ENCODE measurements at places on chromosomes 16 and 17. TPM values are rescaled to one million over a fixed set of nuclear protein-coding genes. Genes with fewer than 3 reads are reported as not detected.

The SLC2A4 gene
- 0.66 TPM for total RNA-seq

GRCh38 chr16:87765473-87765775, 362 bp downstream of the KLHDC4 start:
- peak; percentile 44 for ATAC-seq

The TBX4 gene
- total RNA-seq: 0.08 TPM

The SLC6A2 gene
- total RNA-seq: 1.5 TPM

The MT1M gene
- not detected for total RNA-seq

The DNASE1L2 gene
- 1.2 TPM for total RNA-seq

The TMEM88 gene
- total RNA-seq: 0.92 TPM

The CEP295NL gene
- total RNA-seq: 0.64 TPM

- ATAC-seq: no peak
Measured at GRCh38 chr16:57608462-57609113, 19.8 kb upstream of the ADGRG1 start.

DNA sequence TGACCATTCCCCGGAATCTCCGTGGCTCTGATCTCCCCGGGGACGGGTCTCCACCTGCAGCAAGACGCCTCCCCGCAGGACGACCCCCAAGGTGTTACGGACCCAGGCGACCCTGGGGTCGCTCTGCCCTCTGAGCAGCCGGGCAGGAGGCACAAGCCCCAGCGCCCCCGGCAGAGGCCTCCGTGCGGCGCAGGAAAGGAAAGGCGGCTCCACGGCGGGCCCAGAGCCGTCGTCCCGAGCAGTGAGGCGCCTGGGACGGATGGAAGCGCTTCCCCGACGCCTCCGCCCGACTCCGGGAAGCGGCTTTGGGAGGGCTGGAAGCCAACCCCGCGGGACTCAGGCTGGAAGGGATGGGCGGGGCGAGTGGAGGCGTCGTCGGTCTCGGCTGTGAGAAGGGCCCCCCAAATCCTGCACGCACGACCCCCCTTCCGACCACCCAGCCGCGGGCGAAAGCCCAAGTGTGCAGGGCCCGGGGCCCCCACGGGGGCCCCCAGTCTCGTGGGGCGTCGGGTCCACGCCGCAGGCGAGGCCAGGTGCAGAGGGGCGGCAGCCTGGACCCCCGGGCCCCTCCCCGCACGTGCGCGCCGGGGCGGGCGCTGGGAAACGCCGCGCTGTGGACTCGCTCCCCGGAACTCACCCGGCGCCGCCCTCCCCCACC, 32.7 kb upstream of the RPH3AL start:
- ATAC-seq: peak; percentile 32

The DHRS7C gene
- not detected for total RNA-seq

The CCL17 gene
- total RNA-seq: not detected

GRCh38 chr16:57485916-57486857, at the start of gene DOK4:
DOK4 (minus strand) TSS chr16:57486493; CDS start chr16:57479507, 6,986 bp downstream.
- ATAC-seq: peak; percentile 95

GRCh38 chr17:68290268-68290954, 516 bp downstream of the SLC16A6 start:
- ATAC-seq: no peak

DNA sequence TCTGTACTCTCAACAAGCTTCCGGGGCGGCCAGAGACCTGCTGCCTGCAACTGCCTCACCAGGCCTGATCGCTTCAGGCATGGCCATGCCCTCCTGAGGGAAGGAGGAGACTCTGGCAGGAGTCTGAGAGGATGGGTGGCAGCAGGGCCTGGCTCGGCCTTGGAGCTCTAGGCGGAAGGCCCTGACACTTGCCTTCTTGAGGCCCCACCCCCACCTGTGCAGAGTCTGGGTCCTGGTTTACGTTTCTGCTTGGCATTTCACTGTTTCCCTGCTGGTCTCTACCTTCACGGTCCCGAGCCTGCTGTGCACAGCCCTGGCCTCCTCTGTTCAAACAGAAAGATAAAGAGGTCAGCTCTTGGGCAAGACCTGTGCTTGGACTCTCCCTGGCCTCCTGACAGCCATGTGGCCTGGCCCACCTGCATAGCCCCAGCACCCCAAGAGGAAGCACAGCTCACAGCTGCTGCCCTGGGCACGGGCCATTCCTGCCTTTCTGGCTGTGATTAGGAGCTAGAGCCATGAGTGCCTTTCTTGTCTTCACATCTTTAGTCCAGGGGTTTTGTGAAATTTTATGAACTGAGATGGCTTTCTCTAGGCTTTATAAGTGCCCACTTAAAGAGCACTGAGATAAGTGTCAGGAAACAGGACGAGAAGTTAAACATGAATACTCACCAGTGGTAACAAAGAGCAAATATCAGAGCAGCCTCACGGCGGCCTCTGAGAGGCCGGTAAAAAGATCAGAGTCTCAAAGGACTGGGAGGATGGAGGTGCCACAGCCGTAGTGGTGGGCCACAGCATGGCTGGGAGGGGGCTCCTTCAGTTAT, 25.6 kb upstream of the MTSS2 start:
- ATAC-seq: no peak

The PYY gene
- not detected for total RNA-seq

The RNF43 gene
- 2.1 TPM for total RNA-seq

The BIRC5 gene
- 38.4 TPM for total RNA-seq

GRCh38 chr17:77354670-77355455, 214.1 kb downstream of the SEC14L1 start:
- ATAC-seq: no peak

DNA sequence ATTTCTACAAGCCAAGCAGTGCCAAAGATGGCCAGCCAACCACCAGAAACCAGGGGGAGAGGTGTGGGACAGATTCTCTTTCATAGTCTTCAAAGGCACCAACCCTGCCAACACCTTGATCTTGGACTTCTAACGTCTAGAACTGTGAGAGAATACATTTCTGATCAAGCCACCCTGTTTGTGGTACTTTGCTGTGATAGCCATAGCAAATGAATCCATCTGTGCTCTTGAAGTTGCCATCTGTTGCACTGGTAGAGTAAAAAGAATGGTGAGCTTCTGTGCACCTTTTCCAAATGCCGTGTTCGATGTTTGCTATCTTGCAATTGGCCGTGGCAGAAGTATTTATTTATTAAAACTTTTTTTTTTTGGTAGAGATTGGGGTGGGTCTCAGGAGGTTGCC, 16.7 kb upstream of the ADGRG1 start:
- no peak for ATAC-seq

GRCh38 chr17:81995463-81996231, 18.2 kb downstream of the ASPSCR1 start:
- no peak for ATAC-seq

DNA sequence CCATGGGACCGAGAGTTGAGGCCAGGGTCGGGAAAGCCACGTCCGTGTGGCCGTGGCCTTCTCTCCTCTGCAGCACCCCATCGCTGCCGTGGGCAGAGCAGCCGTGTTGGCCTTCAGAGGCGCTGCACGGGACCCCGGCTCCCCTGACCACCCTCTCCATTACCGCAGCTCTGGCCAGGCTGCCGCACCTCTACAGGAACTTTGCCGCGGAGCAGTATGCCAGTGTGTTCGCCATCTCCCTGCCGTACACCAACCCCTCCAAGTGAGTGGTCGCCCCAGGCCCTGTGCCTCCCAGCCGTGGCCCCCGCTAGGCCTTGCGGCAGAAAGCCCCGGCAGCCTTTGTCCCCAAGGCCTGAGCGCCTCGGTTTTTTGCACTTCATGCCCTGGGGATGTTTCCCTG, 27.8 kb downstream of the TSC2 start:
- ATAC-seq: no peak

GRCh38 chr17:28252436-28252835, 66.6 kb upstream of the TMEM97 start:
- no peak for ATAC-seq

DNA sequence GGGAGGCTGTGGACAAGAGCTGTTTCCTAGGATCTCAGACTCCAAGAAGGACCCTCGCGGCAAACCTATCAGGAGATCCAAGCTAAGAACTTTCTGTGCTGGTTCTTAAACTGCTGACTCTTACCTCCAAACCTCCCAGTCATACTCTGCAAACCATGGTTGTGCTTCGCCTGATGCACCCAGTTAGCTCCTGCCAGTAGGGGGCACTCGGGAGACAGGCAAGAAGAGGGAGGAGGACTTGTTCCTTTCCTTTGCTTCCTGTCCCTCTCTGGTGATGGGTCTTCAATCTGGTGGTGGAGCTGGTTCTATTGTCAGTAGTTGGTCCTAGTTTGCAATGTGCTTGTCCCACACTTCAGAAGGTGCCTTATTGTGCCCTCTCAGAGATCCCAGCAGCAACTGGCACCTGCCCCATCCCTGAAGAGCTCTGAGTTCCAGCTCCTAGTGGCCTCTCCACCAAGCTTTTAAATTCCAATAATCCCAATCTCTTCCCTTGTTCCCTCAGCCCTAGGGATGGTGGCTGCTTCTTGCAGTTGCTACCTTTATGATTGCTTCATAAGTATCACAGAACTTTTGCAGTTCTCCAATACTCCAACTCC, 113.5 kb upstream of the RPL38 start:
- peak; percentile 78 for ATAC-seq

- no peak for ATAC-seq
Measured at GRCh38 chr16:35252356-35252936, 1793.0 kb downstream of the TP53TG3F start.

The PDIA2 gene
- total RNA-seq: not detected

- no peak for ATAC-seq
Measured at GRCh38 chr17:80755650-80756405, 211.2 kb downstream of the RPTOR start.

- ATAC-seq: no peak
Measured at GRCh38 chr16:11615748-11616447, 29.2 kb upstream of the LITAF start.

The AIPL1 gene
- total RNA-seq: not detected

DNA sequence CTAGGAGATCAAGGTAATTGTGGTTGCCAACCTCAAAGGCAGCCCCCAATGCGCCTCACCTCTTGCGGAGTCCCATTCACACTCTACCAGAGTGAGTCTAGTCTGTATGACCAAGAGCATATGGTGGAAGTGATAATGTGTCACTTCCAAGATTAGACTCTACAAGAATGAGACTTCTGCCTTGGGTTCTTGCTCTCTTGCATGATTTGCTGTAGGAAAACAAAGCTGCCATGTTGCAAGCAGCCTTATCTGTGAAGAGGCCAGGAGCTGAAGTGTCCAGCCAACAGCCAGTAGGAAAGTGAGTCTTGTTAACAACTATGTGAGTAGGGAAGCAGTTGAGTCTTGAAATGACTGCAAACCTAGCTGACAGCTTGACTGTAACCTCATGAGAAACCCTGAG, 3.4 kb downstream of the TERF2 start:
- ATAC-seq: no peak

The CRYBA1 gene
- total RNA-seq: not detected

DNA sequence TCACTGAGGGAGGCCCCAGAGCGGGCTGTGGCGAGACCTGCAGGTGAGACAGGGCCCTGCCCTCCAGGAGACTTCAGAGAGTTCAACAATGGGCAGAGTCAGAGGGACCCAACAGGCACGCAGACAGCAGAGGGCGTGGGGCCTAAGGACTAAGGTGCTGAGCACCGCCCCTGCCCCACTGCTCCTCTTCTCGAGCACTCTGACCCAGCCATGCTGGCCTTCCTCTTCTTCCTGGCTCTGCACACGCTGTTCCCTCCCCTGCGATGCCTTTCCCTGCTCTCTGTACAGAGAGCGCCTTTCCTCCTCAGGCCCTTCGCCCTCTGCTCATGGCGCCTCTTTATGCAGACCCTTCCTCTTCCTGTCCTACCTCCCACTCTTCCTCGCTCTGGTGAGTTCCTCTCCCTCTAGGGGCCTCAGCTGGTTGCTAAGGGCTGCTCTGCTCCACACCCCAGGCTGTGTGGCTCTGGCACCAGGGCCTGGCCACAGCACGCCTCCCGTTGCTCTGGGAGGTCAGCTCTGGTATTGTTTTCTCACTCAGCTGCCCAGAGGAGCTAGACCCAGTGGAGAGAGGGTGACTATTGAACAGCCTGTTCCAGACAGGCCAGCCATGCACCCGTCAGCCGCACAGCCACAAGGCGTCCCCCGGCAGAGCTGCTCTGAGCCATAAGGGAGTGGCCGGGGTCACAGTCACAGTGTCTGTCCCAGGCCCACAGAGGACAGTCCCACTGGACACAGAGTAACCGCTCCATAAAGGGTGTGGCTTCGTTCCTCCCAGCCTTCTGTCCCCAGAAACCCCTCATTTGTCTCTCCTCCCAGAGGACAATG, 13.6 kb upstream of the RASD1 start:
- no peak for ATAC-seq

DNA sequence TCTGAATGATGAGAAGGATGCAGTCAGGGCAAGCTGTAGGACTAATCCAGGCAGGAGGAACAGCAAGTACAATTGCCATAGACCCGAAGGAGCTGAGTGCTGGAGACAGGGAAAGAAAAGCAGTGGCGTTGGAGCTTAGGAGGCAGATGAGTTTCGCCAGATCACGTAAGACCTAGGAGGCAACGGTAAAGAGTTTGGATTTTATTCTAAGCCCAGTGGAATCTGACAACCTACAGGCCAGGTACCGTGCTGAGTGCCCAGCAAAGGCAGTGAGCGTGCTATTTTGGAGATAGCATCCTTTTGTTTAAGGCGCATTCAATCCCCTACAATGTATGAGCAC, 1.2 kb downstream of the USP43 start:
- no peak for ATAC-seq

DNA sequence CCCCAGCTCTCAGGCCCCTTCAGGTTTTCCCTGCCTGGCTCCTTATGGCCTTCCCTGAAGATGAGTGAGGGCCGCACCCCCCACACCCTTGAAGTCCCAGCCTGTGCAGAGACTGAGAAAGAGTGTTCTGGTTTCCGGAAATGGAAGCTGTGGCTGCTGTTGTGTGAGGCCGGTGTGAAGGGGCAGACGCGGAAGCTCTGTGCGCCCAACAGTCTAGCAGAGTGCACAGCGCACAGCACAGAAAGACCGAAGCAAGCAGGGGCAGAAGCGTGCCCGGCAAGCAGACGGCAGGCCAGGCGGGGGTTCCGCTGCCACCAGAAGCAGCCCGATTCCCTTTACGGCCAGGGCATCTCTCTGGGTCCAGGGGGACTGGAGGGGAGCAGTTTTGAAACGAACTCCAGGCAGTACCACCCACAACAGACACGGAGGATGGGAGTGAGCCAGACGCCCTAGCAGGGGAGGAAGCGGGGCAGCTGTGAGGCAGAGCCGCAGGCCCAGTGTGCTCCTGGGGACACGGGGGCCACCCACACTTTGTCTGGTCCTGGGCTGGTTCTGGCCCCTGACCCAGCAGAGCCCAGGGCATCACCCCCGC, 16.7 kb downstream of the TPSG1 start:
- ATAC-seq: no peak

DNA sequence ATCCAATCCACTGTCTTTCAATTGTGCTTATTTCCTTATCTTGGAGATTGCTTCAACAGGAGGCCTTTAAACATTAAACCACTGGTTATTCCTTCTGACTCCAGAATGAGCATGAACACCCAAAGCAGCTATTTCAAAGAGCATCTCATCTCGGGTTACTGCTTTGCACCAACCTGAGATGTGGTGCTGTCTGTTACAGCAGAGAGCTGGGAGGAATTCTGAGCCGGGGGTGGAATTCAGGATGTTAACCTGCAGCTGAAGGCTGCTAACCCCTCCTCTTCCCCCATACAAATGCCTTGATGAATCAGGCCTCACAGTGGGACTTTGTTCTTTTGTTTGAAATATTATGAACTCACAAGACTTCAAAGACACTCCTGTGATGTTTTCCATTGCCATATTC, 113.1 kb downstream of the SHISA9 start:
- no peak for ATAC-seq
